ENCODE measurements at places on chromosomes 2 and 18.

GRCh38 chr2:105445976-105446375 is 47.1 kb upstream of the FHL2 start:
- DNase-seq, result no peak

GRCh38 chr2:120423167-120423943 is 77.4 kb downstream of the INHBB start:
- DNase-seq, result no peak

GRCh38 chr2:134718817-134719814 is at the start of gene TMEM163:
TMEM163 (minus strand) TSS chr2:134719000.
- no peak for DNase-seq

DNA sequence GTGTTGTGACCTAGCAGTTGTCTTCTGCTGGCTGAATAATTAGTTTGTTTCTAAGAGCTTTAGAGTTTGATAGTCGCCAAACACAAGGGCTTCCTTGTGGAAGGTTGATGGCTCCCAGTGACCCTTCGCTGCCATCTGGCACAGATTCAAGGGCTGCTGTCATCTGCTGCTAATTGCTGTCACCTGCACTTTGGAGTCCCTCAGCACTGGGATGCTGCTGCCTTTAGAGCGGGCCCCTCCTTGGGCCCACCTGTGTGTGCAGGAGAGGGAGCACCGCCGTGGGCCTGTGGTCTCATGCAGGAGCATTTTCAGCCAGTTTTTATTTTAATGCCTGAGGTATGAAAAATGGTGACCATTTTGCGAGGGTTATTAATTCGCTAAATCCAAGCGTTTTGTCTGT is 154.0 kb upstream of the NFATC1 start:
- DNase-seq, result no peak

GRCh38 chr2:233165543-233165894 is 86.0 kb upstream of the ATG16L1 start:
- DNase-seq, result peak; percentile 60
